Renal cortical epithelial cell (primary cell): ENCODE measurements at places on chromosomes 6 and 20. TPM values are rescaled to one million over a fixed set of nuclear protein-coding genes. Genes with fewer than 3 reads are reported as not detected.

The BCLAF1 gene
- total RNA-seq, result 83.2 and 135 TPM in 2 replicates

The ENPP5 gene
- total RNA-seq, result 9.3 and 11.1 TPM in 2 replicates

The FIG4 gene
- 25.7 and 28.0 TPM in 2 replicates for total RNA-seq

The ESR1 gene
- total RNA-seq, result under 0.01 TPM in 2 replicates

The OSBPL2 gene
- 41.9 and 42.7 TPM in 2 replicates for total RNA-seq

The SALL4 gene
- 0.15 and 0.35 TPM in 2 replicates for total RNA-seq

The FAM162B gene
- not detected in 2 replicates for total RNA-seq
